Body of pancreas (tissue), 4 donors: ENCODE measurements at places on chromosomes 5 and 9. TPM values are rescaled to one million over a fixed set of nuclear protein-coding genes. Genes with fewer than 3 reads are reported as not detected.
A peak's percentile ranks its signal among the peaks of the same experiment; 100 is the strongest.

GRCh38 chr5:155274484-155274883 lies 260.9 kb downstream of the KIF4B start:
- no peaks in the 10 kb centered on the region for H3K27me3 ChIP-seq
- H3K27ac ChIP-seq: no peak overlapping the region
- H3K4me3 ChIP-seq: no peak overlapping the region
- DNase-seq: no peak
- no peaks in the 10 kb centered on the region for H3K4me1 ChIP-seq

RLN2 gene
- total RNA-seq: not detected

GPR150 gene
- 3.3 TPM for total RNA-seq

GRCh38 chr5:160270704-160271103 lies 41.4 kb downstream of the FABP6 start:
- H3K27me3 ChIP-seq: no peaks in the 10 kb centered on the region
- no peaks in the 10 kb centered on the region for H3K36me3 ChIP-seq
- no peak overlapping the region for H3K4me3 ChIP-seq
- DNase-seq: no peak

GRCh38 chr9:123685489-123686083 lies 244.3 kb downstream of the DENND1A start:
- no peak overlapping the region for H3K27ac ChIP-seq
- no peaks in the 10 kb centered on the region for H3K27me3 ChIP-seq
- no peaks in the 10 kb centered on the region for H3K36me3 ChIP-seq
- no peak overlapping the region for H3K4me3 ChIP-seq

- DNase-seq: no peak
- H3K36me3 ChIP-seq: no peaks in the 10 kb centered on the region
- H3K27ac ChIP-seq: no peak overlapping the region
- H3K4me1 ChIP-seq: no peaks in the 10 kb centered on the region
- H3K4me3 ChIP-seq: no peak overlapping the region
- H3K27me3 ChIP-seq: no peaks in the 10 kb centered on the region
These were observed 167.2 kb downstream of the CFAP90 start for GRCh38 chr5:7683753-7684152.

- peak overlapping the region; percentile 17 for H3K4me3 ChIP-seq
- DNase-seq: peak; percentile 83
- H3K27ac ChIP-seq: peak overlapping the region; percentile 76
- H3K27me3 ChIP-seq: no peaks in the 10 kb centered on the region
- H3K4me1 ChIP-seq: no peaks in the 10 kb centered on the region
- H3K36me3 ChIP-seq: no peaks in the 10 kb centered on the region
These were observed 70.8 kb upstream of the LPCAT1 start for GRCh38 chr5:1594357-1595106.

DNA sequence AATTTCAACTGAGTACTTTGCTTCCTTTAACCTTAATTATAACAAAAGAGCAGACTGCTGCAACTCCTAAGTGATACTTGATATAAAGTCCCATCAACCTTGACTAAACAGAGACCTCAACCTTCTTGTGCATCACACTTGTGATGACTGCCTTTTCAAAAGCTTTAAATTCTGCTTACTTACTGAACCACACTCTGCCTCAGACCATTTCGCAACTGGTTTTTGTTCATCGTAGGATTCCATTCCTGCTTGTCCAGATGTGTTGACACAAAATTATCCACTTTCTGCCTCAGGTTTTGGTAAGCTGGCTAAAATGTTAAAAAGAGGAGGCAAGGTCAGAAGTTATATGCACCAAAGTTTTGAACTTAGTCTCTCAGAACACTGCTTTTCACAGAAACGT lies 3.5 kb downstream of the BOD1 start:
- H3K4me1 ChIP-seq: peaks cover 40% of the 10 kb centered on the region
- H3K27me3 ChIP-seq: no peaks in the 10 kb centered on the region
- no peak overlapping the region for H3K4me3 ChIP-seq
- no peak overlapping the region for H3K27ac ChIP-seq
- no peaks in the 10 kb centered on the region for H3K36me3 ChIP-seq

DNA sequence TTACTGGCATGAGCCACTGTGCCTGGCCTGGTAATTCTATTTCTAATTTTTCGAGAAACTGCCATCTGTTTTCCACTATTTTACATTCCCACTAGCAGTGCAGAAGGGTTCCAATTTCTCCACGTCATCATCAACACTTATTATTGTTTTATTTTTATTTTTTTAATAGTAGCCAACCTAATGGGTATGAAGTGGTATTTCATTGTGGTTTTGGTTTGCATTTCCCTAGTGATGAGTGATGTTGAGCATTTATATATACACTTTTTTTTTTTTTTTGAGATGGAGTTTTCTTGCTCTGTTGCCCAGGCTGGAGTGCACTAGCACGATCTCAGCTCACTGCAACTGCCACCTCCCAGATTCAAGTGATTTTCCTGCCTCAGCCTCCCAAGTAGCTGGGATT lies 28.3 kb downstream of the WWC1 start:
- peaks cover 57% of the 10 kb centered on the region for H3K4me1 ChIP-seq
- DNase-seq: no peak
- H3K36me3 ChIP-seq: no peaks in the 10 kb centered on the region

DNA sequence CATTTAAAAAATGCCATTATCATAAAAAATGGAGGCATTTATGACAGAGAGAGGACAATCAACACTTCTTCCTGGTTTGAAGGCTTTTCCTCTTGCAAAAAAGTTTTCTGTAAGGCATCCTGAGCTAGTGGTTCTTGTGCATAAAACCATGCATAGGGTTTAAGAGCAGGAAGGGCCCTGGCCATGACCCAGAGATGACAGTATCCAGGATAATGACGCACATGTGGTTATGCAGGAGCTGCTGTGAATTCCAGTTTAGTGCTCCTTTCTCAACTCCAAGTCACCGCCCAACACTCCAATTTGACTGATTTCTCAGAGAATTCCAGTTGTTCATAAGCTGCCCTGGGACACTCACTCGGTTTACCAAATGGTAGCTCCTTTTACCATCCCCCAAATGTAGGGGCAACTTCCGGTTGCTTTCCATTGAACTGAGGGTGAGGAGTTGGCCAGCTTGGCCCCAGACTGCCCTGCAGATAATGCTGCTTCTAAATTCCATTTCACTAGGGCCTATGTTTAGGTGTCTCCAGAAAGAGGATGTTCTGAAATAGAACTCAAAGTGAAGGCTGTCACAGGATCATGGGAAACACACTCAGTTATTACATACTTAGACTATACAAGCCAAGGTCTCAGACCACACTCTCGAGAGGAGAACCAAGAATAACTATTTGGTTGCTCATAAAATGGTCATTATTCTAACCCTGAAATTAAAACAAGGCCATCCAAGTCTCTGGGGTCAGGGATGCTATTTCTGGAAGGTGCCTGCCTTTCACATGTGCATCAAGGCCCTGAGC lies 179.1 kb downstream of the SLIT3 start:
- H3K4me3 ChIP-seq: no peak overlapping the region
- H3K27me3 ChIP-seq: no peaks in the 10 kb centered on the region
- no peak for DNase-seq
- no peak overlapping the region for H3K27ac ChIP-seq
- H3K4me1 ChIP-seq: peaks cover 26% of the 10 kb centered on the region
